ENCODE measurements at places on chromosomes 1 and 21. TPM values are rescaled to one million over a fixed set of nuclear protein-coding genes. Genes with fewer than 3 reads are reported as not detected.

DNA sequence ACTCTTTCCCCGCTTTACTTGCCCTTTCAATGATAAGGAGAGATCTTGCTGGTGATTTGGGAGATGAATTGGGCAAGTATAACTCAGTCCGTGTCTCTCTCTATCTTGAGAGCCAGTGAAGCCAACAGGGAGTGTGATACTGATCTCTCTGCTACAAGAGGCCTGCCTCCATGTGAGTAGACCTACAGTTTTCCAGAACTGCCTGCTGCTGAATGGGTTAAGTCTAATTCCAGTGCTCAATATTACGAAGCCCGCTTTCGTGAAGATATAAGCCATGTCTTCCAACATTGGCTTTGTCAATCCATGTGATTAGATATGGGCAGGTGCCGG lies 92.6 kb downstream of the ADCY10 start:
- no peak overlapping the region for H3K4me3 ChIP-seq
- H3K27me3 ChIP-seq, result no peaks in the 10 kb centered on the region
- no peak for DNase-seq
- H3K4me1 ChIP-seq, result peaks cover 4% of the 10 kb centered on the region

DNA sequence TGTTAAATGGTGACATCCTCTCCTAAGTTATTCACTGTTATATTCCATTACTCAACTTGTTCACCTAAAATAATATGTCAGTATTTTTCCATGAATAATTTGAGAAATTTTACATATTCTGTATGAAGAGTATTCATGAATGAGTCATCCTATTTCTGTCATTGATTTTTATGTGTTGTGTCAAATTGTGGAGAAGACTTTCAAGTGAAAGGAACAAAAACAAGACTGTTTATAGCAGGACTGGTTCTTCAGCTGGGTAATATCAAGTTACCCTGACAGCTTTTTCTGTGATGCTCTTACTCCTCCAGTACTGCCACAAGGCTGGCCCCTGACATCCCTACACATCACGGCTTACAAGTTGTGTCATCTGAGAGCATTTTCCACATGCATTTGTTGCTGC lies 847.7 kb downstream of the NCAM2 start:
- no peak overlapping the region for H3K27ac ChIP-seq
- no peaks in the 10 kb centered on the region for H3K27me3 ChIP-seq
- no peaks in the 10 kb centered on the region for H3K36me3 ChIP-seq
- no peaks in the 10 kb centered on the region for H3K4me1 ChIP-seq
- DNase-seq, result no peak

- H3K4me3 ChIP-seq, result no peak overlapping the region
- no peaks in the 10 kb centered on the region for H3K36me3 ChIP-seq
- peaks cover 88% of the 10 kb centered on the region for H3K27me3 ChIP-seq
Observed at GRCh38 chr21:33109574-33110339, 39.8 kb downstream of the OLIG1 start.

- no peaks in the 10 kb centered on the region for H3K36me3 ChIP-seq
- no peak overlapping the region for H3K4me3 ChIP-seq
- peaks cover 6% of the 10 kb centered on the region for H3K4me1 ChIP-seq
- no peaks in the 10 kb centered on the region for H3K27me3 ChIP-seq
- peak; percentile 71 for DNase-seq
Observed at GRCh38 chr1:15370781-15371520, 38.7 kb upstream of the EFHD2 start.

GRCh38 chr1:202590975-202591411 lies 119.3 kb downstream of the SYT2 start:
- peak overlapping the region; percentile 83 for H3K27ac ChIP-seq
- no peaks in the 10 kb centered on the region for H3K36me3 ChIP-seq
- DNase-seq, result no peak
- peaks cover 32% of the 10 kb centered on the region for H3K27me3 ChIP-seq
- no peak overlapping the region for H3K4me3 ChIP-seq
- peaks cover 65% of the 10 kb centered on the region for H3K4me1 ChIP-seq

DNA sequence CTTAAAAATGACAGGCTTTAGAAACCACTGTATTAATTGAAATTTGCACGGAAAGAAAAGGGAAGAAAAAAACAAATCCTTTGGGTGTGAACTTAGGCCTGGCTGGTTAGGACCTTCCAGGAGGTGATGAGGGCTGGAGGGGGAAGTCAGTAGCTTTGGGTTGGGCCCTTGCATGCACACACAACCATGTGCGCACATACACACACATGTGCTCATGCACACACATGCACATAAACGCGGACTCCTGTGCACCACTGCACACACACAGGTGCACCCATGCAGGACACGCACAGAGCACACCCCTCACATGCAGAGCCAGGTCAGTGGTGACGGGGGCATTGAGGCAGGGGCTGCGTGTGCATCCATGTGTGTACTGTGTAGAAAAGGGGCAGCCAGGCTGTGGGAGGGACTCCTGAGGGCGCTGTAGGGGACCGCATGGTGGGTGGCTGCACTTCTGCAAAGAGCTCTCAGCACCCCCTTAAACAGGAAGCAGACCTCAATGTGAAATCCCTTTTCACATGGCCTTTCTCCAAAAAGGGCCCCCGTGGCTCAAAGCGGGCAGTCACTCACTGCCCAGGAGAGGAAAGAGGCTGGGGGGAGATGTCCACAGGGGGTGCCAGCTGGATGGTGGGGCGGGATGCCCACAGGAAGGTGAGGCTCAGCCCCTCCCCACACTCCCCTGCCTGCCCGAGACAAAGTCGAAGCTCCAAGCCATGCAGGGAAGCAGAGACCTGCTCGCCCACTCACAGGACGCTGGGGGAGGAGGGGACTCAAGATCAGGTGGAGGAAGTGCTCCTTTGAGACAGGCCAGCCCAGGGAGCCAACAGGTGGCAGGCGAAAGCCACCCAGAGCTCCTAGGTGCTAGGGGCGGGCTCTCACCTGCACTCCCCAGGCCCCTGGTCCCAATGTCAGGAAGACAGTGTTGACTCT lies 95.2 kb downstream of the ITPKB start:
- peak overlapping the region; percentile 81 for H3K27ac ChIP-seq
- H3K36me3 ChIP-seq, result peaks cover 8% of the 10 kb centered on the region
- peaks cover 31% of the 10 kb centered on the region for H3K4me1 ChIP-seq
- no peaks in the 10 kb centered on the region for H3K27me3 ChIP-seq
- H3K4me3 ChIP-seq, result no peak overlapping the region

- peaks cover 16% of the 10 kb centered on the region for H3K36me3 ChIP-seq
- no peaks in the 10 kb centered on the region for H3K27me3 ChIP-seq
- H3K4me3 ChIP-seq, result no peak overlapping the region
- no peak overlapping the region for H3K27ac ChIP-seq
- no peak for DNase-seq
Observed at GRCh38 chr1:54230507-54231339, 30.8 kb downstream of the MRPL37 start.

- H3K27me3 ChIP-seq, result no peaks in the 10 kb centered on the region
- H3K4me3 ChIP-seq, result no peak overlapping the region
- no peaks in the 10 kb centered on the region for H3K36me3 ChIP-seq
- DNase-seq, result no peak
- no peaks in the 10 kb centered on the region for H3K4me1 ChIP-seq
Observed at GRCh38 chr1:64526312-64526711, 56.4 kb downstream of the CACHD1 start.

TNFAIP8L2 gene
- 0.76 TPM for total RNA-seq
